ENCODE measurements at places on chromosomes 2 and 18. TPM values are rescaled to one million over a fixed set of nuclear protein-coding genes. Genes with fewer than 3 reads are reported as not detected.

DNA sequence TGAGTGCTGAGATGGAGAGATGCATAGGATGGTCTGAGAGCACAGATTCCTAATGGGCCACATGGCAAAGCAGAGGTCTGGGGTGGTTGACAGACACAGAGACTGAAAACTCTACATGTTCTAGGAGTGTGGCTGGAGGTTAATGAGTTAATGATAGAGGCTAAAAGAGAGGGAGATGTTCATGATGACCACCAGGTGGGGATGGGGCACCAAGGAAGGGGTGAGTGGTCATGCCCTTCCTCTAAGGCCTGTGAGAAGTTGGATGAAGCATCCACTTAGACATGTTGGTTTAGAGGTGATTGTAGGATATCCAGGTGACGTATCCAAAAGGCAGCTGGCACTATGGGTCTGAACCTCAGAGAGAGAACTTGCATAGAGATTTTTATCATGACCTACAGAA is 102.1 kb downstream of the LRP2 start:
- DNase-seq: no peak

- no peak for DNase-seq
Measured at GRCh38 chr2:169775765-169776164, 22.9 kb upstream of the SSB start.

DNA sequence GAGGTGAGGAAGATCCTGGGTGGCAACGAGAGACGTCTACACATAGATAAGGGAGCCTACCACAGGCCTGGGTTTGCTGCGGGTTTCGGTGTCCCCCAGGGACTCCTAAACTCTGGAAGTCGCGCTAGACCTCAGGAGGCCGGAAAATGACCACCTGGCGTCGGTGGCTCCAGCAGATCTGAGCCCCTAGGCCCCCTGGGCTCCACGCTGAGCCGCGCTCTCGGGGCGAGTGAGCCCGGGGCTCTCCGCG is 987 bp upstream of the DLX1 start:
- DNase-seq: no peak

- peak; percentile 51 for DNase-seq
Measured at GRCh38 chr2:172783165-172783898, 47.7 kb downstream of the RAPGEF4 start.

DNA sequence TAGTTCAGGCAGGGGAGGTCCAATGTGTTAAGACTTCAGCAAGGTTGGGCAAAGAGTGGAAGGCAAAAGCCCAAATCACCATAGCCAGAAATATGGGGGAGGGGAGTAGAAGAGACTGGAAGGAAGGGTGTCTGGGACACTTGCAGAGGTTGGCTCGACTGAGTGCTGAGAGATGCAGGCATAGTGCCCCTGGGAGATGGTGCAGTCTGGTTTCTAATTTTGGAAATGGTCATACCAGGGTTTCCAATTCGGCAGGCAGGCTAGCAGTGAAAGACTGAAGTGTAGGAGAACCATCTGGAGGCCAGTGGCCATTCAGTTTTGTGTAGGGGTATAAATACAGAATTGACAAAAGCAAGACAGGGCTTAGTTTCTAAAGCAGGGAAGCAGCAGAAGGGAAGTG is 6.2 kb upstream of the SPOPL start:
- no peak for DNase-seq

- no peak for DNase-seq
Measured at GRCh38 chr2:228269351-228269750, 87.9 kb upstream of the SPHKAP start.

DNA sequence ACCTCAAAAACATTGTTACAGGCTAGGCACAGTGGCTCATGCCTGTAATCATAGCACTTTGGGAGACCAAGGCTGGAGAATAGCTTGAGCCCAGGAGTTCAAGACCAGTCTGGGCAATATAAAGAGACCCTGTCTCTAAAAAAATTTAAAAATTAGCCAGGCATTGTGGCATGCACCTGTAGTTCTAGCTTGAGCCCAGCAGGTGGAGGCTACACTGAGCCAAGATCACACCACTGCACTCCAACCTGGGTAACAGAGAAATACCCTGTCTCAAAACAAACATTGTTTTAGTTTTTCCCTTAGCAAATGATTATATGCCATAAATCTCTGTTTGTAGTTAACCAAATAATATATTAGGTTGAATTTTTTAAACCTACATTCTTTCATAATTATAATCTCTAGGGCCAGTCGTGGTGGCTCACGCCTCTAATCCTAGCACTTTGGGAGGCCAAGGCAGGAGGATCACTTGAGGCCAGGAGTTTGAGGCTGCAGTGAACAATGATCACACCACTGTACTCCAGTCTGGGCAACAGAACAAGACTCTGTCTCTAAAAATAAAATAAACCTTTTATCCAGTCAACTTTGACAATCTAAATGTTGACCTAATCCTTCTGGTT is 13.3 kb upstream of the CYP20A1 start:
- DNase-seq: no peak

DNA sequence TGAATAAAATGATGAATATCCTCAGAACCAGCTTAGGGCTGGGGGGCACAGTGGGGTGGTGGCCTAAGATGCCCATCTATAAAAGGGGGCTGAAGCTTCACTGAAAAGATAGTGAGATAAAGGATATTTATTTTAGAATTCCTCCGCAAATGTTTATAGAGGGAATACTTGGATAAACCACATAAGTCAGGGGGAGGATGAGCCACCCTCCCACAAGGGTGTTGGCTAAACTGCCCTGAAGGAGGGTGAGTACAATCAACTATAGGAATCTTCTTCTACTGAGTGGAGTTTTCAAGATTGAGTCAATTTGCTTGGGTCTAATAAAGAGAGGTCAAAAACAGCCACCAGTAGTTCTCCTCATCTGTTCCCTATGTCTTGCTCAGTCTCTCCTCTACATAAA is 114.5 kb upstream of the TANK start:
- DNase-seq: no peak

DNA sequence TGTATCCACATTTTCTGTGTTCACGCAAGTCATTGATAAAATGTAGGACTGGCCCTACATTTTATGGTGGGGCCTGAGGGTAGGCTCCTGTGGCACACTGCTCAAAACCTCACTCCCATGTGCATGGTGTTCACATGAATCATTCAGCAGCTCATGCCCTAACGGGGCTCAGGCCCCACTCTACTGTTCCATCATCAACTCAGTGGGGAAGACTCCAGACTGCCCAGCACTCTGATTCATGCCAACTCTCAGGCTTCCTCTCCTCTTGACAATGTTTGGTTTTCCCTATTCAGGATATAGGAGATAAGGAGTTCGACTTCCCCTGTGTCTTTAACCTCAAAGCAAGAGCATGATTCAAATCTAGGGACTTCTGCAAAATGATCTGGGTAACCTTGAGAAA is 92.0 kb upstream of the BOD1L2 start:
- DNase-seq: no peak

- no peak for DNase-seq
Measured at GRCh38 chr2:14557916-14558315, 74.6 kb upstream of the LRATD1 start.

- DNase-seq: no peak
Measured at GRCh38 chr2:31433541-31433940, 19.0 kb upstream of the XDH start.

Gene PLCL1
- total RNA-seq: 2.0 TPM

Gene CREG2
- total RNA-seq: 0.42 TPM

Gene ERMN
- not detected for total RNA-seq

Gene TIGD1
- 11.2 TPM for total RNA-seq

Gene DSG4
- 0.09 TPM for total RNA-seq

All from mesothelial cell of epicardium (in vitro differentiated cells).